SK-MEL-5 (cell line): ENCODE measurements at places on chromosomes 7 and 10.

DNA sequence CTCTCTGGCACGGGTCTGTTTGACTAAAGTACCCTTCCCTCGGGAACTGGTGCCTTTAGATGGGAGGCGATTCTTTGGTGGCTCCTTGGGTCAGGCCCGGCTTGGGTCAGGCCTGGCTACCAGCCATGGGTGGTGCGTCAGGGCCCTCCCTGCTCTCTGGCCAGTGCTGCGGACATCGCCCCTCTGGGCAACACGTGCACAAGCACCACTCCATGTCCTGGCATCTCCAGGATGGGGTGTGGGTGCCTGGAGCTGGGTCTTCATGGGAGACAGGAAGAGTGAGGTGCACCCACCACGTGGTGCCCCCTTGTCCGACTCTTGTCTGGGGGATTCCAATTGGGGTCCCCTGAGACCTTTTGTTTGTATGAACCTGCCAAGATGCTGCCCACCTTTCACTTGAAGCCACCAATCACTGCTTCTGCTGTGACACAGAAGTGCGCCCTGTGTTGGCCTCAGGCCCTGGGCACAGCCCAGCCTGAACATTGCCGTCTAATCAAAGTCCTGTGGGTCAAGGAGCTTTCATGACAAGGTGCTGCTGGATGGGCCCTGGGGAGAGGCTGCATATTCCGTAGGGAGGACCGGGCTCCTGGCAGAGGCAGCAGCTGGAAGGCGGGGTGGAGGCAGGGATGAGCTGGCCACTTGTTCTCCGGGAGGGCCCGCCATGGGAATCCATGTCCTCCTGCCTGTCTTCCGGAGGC is 11.1 kb upstream of the PWWP2B start:
- DNase-seq, result no peak

DNA sequence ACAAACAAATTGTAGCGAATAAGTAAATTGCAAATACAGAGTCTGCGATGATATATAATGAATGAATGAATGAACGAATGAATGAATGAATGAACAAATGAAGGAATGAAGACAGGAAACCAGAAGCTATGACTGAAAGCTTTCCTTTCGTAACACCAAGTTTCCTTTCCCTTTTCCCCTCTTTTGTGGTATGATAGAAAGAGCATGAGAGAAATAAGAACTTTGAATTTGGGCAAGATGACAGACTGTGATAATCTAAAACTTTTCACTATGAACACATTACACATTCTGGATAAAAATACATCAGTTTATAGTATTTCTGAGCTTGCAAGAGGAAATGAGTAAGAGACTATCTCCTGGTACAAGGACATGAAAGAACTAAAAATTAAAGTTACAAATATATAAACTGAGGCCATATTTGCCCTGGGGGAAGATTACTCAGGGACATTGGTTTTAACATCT is 8.4 kb upstream of the UCN3 start:
- DNase-seq, result no peak

- DNase-seq, result no peak
These were observed 55.7 kb downstream of the GSDME start for GRCh38 chr7:24701261-24702235.

- peak; percentile 84 for DNase-seq
These were observed 33.1 kb upstream of the NEUROD6 start for GRCh38 chr7:31373337-31374289.

DNA sequence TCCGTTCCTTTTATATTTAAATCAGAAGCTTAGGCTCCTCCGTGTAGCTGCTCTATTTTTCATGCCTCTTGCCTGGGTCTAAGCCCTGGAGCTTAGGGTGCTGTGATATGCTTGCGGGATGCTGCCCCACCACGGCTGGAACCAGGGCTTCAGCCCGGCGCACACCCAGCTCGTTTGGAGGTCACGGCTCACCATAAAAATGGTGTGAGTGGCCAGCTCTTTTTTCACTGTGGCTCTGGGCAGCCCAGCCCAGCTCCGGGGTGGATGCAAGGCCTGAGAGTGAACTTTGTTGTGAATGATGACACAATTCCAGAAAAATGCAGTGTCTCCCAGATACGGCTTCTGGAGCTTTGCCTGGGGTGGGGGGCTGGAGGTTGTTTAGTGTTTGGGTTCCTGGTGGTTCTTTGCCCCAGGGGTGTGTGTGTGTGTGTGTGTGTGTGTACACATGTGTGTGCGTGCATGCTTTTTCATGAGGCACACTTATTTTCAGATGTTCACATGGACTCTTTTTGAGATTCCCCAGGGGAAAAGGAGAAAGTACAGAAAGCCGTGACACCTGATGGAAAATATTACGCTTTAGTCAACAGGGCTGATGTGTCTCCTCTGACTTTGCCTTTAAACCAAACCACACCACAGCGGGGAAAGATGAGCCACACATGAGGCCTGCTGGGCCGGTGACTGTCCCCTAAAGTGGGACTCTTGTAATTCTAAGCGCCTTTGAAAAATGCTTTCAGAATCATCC is 46.2 kb downstream of the GRK5 start:
- DNase-seq, result no peak

- no peak for DNase-seq
These were observed 75.5 kb downstream of the UBE2H start for GRCh38 chr7:129877146-129877792.

DNA sequence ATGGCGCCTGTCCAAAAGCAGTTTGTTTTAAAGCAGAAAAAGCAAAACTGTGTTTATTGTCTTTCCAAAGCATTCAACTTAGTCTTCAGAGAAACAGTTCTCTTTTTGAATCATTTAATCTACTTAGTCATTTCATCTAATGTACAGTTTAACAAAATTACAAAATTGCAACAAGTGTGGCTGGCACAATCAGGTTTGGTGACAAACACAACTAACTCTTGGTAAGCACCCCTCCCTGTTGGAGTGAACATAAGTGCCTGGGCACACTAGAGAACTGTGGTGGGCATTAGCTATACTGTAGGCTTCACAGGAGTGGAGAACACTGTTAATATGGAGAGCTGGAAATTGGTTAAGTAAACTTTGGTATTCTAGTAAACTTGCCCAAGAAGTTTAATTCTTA is 6.9 kb downstream of the CREM start:
- DNase-seq, result no peak

- no peak for DNase-seq
These were observed 252.7 kb upstream of the PTER start for GRCh38 chr10:16184096-16184597.

GRCh38 chr10:64115471-64115870 is 594.3 kb downstream of the REEP3 start:
- no peak for DNase-seq

- peak; percentile 51 for DNase-seq
These were observed 41.6 kb upstream of the MET start for GRCh38 chr7:116630357-116630756.

DNA sequence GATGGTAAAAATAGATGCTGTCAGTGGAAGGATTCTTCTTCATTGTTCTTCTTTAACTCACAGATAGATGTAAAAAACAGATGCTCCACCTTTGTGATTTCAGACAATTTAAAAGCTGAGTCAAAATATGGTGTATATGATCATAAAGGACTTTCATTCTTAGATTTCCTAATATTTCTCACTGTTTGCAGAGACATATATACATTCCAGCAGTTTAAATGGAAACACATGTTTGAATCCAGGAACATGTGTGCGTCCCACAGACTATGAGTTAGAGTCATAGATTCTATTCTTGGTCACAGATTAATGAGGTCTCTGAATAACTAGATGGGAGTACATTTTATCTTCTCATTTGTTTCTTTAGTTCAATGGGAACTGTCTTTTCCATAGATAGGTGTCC is 109.6 kb downstream of the BICC1 start:
- no peak for DNase-seq

GRCh38 chr10:70990681-70991080 is 102.3 kb upstream of the PCBD1 start:
- no peak for DNase-seq

GRCh38 chr10:104907521-104907920 is 266.4 kb downstream of the SORCS3 start:
- no peak for DNase-seq

DNA sequence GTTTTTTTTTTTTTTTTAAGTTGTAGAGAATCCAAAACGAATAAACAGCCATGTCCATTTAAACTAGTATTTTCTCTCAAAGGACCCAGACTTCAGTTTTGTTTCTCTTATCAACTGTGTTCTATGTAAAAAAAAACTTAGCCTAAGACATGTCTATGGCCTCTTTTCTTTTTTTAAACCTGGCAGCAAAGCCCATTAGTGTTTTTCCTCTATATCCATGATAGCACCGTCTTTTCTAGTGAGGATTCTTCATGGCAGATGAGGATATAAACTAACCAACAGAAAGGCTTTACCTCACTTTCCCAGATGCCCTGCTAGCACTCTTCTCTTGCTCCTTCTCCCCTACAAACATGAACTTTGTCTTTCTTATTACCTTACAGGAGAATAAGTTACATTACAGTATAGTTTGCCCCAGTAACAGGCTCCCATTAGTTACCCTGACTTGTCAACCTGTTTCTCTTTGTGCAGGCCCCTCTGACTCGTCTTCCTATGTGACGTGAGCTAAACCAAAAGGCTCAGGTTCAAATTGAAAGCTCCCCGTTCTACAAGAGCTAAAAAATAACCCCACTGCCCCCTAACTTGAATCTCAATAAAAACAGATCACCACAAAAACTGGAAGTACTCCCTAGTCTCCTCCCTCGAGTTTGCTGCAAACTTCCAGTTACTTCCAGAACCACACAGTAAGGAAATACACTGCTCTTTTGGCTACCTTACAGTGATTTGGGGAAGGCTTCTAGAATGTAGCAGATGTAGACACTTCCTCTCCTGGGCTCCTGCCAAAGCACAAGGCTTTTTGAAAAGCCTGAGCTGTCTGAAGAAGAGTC is 20.1 kb downstream of the P4HA1 start:
- peak; percentile 2 for DNase-seq

- no peak for DNase-seq
These were observed 51.8 kb downstream of the RASGEF1A start for GRCh38 chr10:43214956-43215561.

DNA sequence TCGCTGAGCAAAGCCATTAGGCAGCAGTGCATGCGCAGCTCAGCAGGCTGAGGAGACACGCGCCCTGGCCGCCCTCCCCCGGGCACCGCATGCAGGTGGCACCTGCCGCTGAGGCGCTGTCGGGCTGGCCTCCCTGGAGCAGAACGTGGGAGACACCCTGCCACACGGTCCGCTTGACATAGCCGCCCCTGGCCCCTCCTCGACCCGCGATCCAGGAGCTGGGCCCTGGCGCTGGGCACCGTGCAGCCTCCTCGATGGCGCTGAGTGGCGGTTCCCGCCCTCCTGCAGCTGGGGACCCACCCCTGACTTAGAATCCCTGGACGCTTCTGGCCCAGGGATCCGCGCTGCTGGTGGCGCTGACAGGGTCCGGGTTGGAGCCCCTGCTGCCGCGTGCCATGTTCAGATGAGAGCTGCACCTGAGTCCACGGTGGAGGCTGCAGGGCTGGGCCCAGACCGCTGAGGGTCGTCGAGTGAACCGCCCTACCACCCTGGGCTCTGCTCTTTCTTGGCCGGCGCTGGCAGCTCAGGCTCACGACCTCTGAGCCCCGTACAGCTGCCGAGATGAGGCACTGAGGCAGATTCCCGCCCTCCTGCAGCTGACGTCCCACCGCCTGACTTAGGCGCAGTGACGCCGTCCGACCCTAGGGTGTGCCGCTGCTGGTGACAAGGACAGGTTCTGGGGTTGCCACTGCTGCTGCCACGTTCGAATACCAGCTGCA is 116.8 kb downstream of the OR13A1 start:
- no peak for DNase-seq

- DNase-seq, result no peak
These were observed 316.4 kb upstream of the MBL2 start for GRCh38 chr10:53088961-53089360.

DNA sequence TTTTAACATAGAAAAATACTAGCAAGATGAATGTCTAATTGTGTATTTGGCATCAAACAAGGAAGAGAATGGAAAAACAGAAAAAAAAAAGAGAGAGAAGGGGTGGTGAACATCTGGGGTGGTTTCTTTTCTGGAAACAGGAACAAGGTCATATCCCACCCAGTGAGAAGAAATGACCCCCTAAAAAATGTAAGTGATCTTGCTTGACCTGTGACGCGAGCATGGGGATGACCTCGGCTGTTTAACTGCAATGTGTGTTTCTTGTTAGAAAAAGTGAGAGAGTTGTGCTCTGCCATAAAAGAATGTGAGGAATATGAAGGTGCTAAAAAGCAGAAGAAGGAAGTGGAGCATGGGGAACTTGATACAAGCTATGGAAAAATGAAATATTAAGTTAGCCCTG is 258.5 kb downstream of the AGMO start:
- DNase-seq, result no peak

- peak; percentile 89 for DNase-seq
These were observed 116.0 kb downstream of the NPTX2 start for GRCh38 chr7:98733036-98733435.

GRCh38 chr10:73495884-73496674 is at the start of gene PPP3CB:
PPP3CB (minus strand) TSS chr10:73496024; CDS start chr10:73495889, 135 bp downstream.
- DNase-seq, result peak; percentile 94

GRCh38 chr7:98107313-98107721 is 655 bp downstream of the LMTK2 start:
- DNase-seq, result no peak

DNA sequence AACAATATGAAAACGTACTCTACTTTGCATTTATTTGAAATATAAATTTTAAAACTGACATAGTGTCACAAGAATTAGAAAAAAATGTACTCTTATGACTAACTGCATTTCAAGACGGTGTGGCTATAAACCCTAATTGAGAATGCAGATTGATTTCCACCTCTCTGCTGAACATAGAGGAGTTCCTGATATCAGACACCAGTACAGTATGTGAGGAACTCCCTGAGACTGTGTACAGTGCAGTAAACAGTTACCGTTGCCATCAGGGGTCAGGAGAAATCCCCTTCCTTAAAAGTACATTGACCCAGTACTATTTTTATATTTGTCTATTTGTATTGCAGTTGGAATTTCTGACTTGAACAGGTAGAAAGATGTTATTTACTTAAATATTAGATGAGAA is 61.8 kb upstream of the DKK1 start:
- no peak for DNase-seq

DNA sequence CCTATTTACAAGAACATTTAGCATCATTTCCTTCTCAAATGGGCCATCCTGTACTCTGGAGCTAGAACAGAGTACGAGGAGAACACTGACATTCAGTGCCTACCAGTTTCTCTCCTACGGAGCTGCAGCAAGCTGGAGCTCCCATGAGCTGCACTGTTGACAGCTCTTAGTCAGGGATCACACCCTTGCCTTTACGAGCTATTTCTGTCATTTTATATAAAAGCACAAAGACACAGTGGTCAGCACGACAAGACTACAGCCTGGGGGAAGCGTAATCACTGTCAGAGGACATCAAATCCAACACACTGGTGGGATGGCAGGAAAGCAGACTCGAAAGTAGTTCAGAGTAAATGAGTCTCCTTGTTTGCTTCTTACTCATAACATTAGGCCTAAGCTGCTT is 2.7 kb downstream of the CDCA7L start:
- no peak for DNase-seq

GRCh38 chr10:64732372-64732957 is 1211.3 kb downstream of the REEP3 start:
- no peak for DNase-seq

DNA sequence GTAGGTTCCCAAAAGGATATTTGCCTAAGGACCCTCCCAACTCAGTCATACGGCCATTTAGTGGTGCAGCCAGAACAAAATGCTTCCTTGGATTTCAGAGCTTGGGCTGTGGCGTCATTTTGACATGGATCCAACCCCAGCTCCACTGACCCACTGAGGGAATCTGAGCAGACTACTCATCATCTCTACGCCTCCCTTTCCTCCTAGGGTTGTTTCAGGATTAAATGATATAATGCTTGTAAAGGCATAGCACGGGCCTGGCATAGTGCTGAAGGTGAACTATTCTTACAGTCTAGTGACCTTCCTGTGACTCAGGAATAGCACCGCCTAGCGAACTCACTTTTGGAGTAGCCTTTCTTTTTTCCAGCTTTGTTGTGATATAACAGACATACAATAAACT is 70.3 kb upstream of the LOXL4 start:
- no peak for DNase-seq
